Globus pallidus (tissue), 1 donor: ENCODE measurements at places on chromosomes 4 and X.

DNA sequence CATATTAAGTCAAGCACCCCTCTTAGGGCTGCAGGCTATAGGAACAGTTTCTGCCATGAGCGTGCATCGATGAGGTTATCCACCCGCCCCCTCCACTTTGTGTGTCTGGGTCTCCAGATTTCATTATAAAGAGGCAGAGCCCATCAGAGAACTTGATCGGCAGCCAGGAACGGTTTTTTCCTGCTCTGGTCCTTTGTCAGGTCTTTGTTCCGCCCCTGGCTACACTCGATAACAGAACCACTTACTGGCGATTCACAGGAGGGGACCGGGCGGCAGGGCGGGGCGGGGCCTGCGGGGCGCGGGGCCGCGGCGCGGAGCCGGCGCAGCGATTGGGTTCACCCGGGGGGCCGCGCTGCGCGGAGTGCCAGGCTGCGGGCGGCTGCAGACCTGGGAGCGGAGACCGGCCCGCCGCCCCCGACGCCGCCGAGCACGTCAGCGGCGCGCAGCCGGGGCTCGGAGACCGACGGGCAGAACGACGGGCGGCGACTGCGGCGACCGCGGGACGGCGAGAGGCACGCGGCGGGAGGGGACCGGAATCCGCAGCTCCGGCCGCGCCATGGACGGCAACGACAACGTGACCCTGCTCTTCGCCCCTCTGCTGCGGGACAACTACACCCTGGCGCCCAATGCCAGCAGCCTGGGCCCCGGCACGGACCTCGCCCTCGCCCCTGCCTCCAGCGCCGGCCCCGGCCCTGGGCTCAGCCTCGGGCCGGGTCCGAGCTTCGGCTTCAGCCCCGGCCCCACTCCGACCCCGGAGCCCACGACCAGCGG, at the start of gene SLC10A4:
Gene SLC10A4 (plus strand): TSS at position 338 of the 771 bp plus-strand sequence. CDS start 219 bp downstream, at position 557.
- DNase-seq, result no peak

GRCh38 chr4:3864742-3865721, 98.8 kb downstream of the ADRA2C start:
- DNase-seq, result no peak

- DNase-seq, result no peak
Measured at GRCh38 chr4:77121736-77122240, 35.2 kb upstream of the CCNG2 start.

GRCh38 chrX:20594985-20595384, 328.3 kb upstream of the RPS6KA3 start:
- no peak for DNase-seq

GRCh38 chr4:182922501-182923284, 5.5 kb upstream of the DCTD start:
- DNase-seq, result peak; percentile 48

- no peak for DNase-seq
Measured at GRCh38 chr4:47577779-47578553, 92.9 kb downstream of the ATP10D start.

GRCh38 chrX:36898301-36898700, 109.9 kb upstream of the FAM47C start:
- DNase-seq, result no peak
